ENCODE measurements at places on chromosomes 3 and 15.

- DNase-seq, result peak; percentile 94
Observed at GRCh38 chr3:69999140-70000027, at the start of gene SAMMSON. Gene SAMMSON (plus strand): TSS chr3:69999733.

GRCh38 chr3:153293265-153293664 is 131.2 kb downstream of the RAP2B start:
- DNase-seq, result no peak

DNA sequence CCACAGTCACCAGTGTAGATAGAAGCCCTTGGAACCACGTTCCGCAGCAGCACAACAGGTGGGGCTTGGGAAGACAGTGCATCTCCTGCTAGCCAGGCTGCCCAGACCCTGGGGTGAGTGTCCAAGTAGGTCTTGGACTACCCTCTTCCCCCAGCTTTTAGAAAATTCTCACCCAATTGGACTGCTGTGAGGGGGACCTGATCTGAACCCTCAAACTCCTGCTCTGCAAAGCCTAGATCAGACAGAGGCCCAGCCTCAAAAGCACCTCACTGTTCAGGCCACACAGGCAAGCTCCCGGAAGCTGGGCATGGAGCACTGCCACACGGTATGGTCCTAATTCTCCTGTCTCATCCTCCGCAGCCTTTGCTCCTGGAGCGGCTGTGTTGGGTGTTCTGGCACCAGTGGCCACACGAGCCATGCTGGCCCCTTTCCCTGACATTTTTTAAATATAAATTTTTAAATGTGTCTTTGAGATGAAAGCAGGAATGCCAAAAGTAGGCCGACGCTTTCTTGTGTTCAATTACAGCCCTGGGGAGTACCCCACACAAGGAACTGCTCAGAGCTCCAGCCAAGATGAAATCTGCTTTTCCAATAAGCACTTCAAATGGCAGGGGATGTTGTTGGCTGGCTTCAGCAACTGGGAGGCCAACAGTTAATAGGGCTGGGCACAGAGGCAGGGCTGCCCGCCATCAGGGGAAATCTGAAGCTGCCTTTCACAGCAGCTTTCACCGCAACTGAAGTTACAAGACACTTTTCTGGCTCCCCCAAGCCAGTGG is 40.9 kb downstream of the CPN2 start:
- DNase-seq, result no peak

GRCh38 chr3:67490658-67491057 is 163.8 kb downstream of the SUCLG2 start:
- no peak for DNase-seq

- no peak for DNase-seq
Observed at GRCh38 chr3:140035871-140036270, 100.9 kb downstream of the CLSTN2 start.

GRCh38 chr3:14822134-14822533 is 3.4 kb downstream of the FGD5 start:
- DNase-seq, result peak; percentile 50

DNA sequence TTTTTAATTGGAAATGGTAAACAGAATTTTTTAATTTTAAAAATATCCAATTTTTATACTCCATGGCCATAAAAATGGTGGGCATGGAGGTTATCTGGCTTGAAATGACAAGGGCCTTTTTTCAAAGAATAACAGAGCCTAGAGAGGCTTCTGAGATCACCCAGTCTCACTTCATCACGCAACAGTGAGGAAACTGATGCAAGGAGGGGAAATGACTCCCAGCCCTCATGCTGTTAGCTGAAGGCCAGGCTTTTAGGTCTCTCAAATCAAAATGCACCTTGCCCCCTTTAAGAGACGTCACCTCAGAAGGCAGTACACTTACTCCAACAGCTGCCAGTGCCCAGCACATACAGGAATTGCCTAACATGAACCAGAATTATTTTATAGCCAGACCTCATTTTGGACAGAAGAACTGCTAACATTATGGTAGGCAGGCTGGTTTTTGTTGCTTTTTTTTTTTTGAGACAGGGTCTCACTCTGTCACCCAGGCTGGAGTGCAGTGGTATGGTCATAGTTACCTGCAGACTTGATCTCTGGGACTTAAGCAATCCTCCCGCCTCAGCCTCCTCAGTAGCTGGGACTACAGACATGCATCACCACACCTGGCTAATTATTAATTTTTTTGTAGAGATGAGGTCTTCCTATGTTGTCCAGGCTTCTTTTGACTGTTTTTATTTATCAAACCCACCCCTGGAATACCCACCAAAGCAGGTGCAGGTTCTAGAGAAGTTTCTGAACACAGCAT is 9.1 kb downstream of the RAB43 start:
- no peak for DNase-seq

GRCh38 chr15:27792756-27793264 is 306.3 kb downstream of the OCA2 start:
- DNase-seq, result no peak

- DNase-seq, result no peak
Observed at GRCh38 chr15:68363353-68363752, 68.6 kb downstream of the ITGA11 start.

DNA sequence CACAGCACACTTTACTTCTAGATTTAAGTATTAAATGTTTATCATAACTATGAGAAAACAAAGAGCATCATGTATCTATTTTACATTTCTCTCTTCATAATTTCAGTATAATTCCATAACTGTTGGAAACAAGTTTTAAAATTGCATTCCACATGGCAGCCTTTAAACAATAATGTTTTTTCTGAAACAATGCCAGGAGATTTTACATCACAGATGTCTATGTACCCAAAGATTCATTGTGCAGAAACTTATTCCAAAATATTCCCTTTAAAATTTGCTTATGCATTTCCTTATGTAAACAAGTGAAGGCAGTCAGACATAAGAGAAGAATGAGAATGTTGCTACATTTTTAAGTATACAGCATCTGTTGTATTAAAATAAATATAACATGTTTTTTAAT is 324.9 kb upstream of the COL8A1 start:
- DNase-seq, result no peak

DNA sequence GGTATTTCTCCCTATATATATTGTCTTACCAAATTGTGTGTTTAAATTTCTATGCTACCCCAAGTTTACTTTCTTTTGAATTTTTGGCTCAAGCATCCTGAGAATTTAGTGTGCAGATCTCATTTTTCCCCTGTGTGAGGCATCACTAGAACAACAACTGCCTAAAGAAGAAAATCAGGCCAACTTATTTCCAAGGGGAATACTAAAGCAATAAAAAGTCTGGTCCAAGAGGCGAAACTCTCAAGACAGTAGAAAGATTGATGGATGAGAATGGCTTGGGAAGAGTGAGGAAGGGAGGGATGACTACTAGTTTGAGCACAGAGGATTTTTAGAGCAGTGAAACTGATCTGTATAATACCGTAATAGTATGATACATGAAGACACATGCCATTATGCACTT is 86.3 kb upstream of the CFAP20DC start:
- DNase-seq, result no peak

Data from K562 (cell line).